Activated CD8-positive, alpha-beta memory T cell treated with anti-CD3 and anti-CD28 coated beads, Interleukin-2, amount 10 ng/mL, durations not matched to agents 7 days and 5 days (primary cell): ENCODE measurements at places on chromosomes 2 and 18.

DNA sequence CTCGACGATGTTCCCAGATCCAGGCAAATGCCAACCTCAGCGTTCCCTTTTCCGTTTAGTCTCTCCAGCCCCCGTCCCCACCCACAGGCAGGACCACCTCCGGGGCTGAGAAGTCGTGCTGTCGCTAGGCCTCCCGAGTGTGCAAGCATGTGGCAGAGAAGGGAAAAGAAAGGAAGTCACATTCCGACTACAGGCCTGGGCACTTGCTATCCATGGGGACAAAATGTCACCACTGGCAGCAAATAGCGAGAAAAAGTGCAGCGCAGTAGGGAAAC, 420 bp downstream of the PIGN start:
- H3K4me3 ChIP-seq, result peak overlapping the region; percentile 99
- H3K36me3 ChIP-seq, result peaks cover 18% of the 10 kb centered on the region

DNA sequence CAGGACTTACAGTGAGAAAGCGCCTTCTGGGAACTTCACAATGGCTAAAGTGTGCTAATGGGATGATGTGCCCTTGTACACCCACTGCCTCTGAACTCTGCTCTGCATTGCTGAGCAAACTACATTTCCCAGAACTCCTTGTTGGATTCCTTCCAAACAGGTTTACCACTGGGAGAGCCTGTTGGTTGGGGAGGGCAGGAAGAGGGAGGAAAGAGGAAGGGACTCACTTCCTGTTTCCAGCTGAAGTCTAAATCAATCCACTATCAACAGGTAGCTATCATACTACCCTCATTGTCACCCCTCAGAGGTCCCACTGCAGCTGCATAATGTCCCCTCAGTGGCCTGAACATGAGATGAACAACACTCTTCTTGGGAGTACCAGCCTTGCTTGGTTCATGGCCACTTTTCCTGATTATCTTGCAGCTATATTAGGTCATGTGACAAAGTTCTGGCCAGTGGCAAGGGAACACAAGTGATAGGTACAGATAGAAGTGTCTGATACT, 109.7 kb downstream of the MSH2 start:
- peaks cover 18% of the 10 kb centered on the region for H3K4me1 ChIP-seq
- peaks cover 2% of the 10 kb centered on the region for H3K36me3 ChIP-seq
- H3K4me3 ChIP-seq, result no peak overlapping the region
- no peak overlapping the region for H3K27ac ChIP-seq
- DNase-seq, result no peak

DNA sequence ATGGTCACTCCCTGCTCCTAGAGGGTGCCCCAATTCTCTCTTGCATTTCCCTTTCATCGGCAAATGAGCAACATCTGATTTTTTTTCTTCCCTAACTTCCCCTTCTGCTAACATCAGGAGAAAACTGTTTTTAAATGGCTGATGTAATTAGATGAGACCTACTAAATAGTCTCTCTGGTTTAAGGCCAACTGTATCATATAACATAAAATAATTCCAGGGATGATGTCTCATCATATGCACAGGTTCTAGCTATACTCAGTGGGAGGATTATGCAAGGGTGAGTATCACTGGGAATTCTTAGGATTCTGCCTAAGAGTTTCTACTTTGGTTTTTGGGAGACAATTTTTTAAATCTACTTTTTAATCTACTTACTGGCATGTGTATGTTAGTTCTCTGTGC, 193.4 kb downstream of the PARD3B start:
- no peaks in the 10 kb centered on the region for H3K4me1 ChIP-seq
- H3K4me3 ChIP-seq, result no peak overlapping the region
- H3K27ac ChIP-seq, result no peak overlapping the region
- DNase-seq, result no peak
- no peaks in the 10 kb centered on the region for H3K27me3 ChIP-seq
- H3K36me3 ChIP-seq, result no peaks in the 10 kb centered on the region

DNA sequence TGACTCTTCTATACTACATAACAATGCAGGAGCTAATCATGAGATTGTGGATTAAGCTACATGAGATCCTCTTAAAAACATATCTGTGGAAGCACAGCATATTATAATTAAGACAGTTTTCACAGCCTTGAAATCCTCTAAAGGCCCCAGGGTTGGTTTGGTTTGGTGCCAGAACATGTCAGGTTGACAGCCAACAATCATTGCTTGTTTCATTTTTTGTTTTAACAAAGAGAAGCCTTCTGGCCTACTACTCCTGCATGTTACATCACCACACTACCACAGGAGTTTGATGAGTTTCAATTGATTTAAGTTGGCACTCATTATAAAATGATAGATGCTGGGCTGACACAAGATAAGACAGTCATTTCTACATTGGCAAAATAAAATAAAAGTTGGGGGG, 255.9 kb upstream of the ERBB4 start:
- peaks cover 3% of the 10 kb centered on the region for H3K27me3 ChIP-seq
- no peaks in the 10 kb centered on the region for H3K4me1 ChIP-seq
- no peaks in the 10 kb centered on the region for H3K36me3 ChIP-seq
- no peak for DNase-seq

GRCh38 chr2:21037671-21038108, 6.2 kb downstream of the APOB start:
- no peak overlapping the region for H3K4me3 ChIP-seq
- no peaks in the 10 kb centered on the region for H3K4me1 ChIP-seq
- no peak overlapping the region for H3K27ac ChIP-seq
- H3K36me3 ChIP-seq, result no peaks in the 10 kb centered on the region

GRCh38 chr2:200435379-200435778, 74.5 kb downstream of the KCTD18 start:
- H3K4me1 ChIP-seq, result peaks cover 2% of the 10 kb centered on the region
- no peaks in the 10 kb centered on the region for H3K27me3 ChIP-seq
- H3K27ac ChIP-seq, result no peak overlapping the region
- peaks cover 50% of the 10 kb centered on the region for H3K36me3 ChIP-seq
- DNase-seq, result no peak

DNA sequence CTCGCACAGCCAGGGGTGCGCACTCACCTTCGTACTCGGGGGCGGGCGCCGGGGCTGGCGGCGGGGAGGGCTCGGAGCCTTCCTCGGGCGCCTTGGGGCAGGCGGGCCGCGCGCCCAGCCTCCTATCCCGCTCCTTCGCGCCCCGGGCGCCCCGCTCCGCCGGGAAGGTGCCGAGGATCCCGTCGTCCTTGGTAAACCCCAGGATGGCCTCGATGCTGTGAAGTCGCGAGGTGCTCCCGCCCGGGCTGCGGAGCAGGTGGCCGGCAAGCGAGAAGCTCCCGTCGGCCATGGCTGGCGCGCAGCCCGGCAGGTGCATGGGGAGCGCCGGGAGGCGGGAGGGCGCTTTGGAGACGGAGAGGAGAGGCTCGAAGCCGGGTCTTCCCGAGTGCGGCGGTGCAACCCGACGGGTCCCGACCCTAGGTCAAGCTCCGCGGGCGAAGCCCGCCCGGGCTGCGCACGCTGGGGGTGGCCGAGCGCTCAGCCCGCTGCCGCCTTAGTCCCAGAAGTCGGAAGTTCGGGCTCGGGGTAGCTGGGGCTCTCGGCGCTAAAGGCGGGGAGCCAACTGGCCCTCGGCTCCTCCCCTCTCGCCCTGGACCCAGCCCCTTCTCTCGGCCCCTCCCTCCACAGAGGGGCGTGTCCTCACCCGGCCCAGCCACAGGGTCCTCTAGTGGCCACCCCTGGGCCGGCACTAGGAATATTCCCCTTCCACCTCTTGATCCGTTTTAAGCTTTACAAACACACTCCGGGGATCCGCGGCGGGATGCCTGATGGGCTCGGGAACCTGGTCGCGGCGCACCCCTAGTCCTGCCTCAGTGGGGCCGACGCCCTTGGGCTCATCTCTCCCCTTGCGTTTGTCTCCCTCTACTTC, at the start of gene RAX:
Gene RAX, minus strand, starts transcription at position 564 of the 868 bp plus-strand sequence. Its CDS starts 248 bp downstream, at position 316.
- H3K4me1 ChIP-seq, result peaks cover 10% of the 10 kb centered on the region
- H3K4me3 ChIP-seq, result no peak within 1 kb of the TSS
- H3K27ac ChIP-seq, result no peak within 1 kb of the TSS
- peaks cover 80% of the 10 kb centered on the region for H3K27me3 ChIP-seq
- no peak for DNase-seq

DNA sequence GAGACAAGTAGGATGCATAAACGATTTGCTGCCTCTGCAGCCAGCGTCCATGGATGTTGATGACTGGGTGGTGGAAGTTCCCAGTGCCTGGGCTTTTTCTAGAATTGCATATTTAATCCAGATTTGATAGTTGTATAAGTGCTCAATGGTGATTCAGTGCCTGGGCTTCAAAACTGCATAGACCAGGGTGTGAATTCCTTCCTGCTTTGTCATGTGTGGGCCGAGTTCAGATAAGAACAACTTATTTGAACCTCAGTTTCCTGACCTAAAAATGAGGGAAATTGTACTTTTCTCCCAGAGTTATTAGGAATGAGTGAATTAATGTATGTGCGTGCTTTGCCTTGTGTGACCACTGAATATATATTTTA, 154.6 kb downstream of the WDSUB1 start:
- no peaks in the 10 kb centered on the region for H3K36me3 ChIP-seq
- H3K4me3 ChIP-seq, result no peak overlapping the region
- H3K4me1 ChIP-seq, result peaks cover 2% of the 10 kb centered on the region
- no peak for DNase-seq
- no peaks in the 10 kb centered on the region for H3K27me3 ChIP-seq

DNA sequence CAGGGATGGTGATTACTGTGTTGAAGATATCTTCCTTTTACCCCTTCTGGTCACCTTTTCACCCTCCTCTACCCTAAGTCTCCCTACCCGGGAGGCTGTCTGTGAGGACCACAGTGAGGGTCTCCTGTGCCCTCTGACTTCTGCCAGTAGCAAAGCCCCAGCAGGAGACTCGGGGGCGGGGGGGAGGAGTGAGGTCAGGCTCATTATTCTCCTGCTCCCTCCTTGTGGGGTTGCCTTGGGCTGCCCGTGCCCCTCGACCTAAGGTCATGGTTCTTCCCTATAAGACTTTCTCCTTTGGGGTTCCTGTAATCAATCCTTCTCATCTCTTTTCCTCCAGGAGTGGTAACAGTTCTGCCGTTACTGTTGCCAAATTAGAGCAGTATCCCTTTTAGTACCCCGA, 65.5 kb downstream of the GREB1L start:
- H3K4me1 ChIP-seq, result no peaks in the 10 kb centered on the region
- peaks cover 3% of the 10 kb centered on the region for H3K27me3 ChIP-seq
- no peak overlapping the region for H3K27ac ChIP-seq
- no peak overlapping the region for H3K4me3 ChIP-seq
- no peak for DNase-seq

DNA sequence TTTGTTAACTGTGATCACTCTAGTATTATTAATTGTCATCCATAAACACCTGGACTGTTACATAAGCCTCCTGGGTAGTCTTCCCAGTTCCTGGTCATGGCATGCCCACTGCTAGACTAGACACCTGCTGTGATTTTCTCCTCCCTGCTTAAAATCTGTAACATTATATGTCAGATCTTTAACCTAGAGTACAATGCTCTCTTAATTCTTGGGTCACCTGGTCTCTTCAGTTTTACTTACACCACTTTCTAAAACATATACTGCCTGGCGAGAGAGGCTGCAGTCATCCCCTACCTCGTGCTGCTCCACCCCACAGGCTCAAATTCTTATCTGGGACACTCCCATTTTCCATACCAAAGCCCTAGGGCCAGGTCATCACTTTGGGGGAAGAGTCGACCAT, 161.3 kb downstream of the CDH2 start:
- no peaks in the 10 kb centered on the region for H3K27me3 ChIP-seq
- H3K4me1 ChIP-seq, result no peaks in the 10 kb centered on the region
- DNase-seq, result no peak
- H3K4me3 ChIP-seq, result no peak overlapping the region

DNA sequence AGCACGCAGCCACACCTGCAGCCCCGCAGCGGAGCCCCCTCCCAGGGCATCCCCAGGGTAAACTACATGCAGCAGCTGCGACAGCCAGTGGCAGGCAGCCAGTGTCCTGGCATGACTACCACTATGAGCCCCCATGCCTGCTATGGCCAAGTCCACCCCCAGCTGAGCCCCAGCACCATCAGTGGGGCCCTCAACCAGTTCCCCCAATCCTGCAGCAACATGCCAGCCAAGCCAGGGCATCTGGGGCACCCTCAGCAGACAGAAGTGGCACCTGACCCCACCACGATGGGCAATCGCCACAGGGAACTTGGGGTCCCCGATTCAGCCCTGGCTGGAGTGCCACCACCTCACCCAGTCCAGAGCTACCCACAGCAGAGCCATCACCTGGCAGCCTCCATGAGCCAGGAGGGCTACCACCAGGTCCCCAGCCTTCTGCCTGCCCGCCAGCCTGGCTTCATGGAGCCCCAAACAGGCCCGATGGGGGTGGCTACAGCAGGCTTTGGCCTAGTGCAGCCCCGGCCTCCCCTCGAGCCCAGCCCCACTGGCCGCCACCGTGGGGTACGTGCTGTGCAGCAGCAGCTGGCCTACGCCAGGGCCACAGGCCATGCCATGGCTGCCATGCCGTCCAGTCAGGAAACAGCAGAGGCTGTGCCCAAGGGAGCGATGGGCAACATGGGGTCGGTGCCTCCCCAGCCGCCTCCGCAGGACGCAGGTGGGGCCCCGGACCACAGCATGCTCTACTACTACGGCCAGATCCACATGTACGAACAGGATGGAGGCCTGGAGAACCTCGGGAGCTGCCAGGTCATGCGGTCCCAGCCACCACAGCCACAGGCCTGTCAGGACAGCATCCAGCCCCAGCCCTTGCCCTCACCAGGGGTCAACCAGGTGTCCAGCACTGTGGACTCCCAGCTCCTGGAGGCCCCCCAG, 254.1 kb downstream of the GLI2 start:
- H3K27ac ChIP-seq, result no peak overlapping the region
- H3K36me3 ChIP-seq, result no peaks in the 10 kb centered on the region
- H3K4me1 ChIP-seq, result no peaks in the 10 kb centered on the region
- H3K27me3 ChIP-seq, result no peaks in the 10 kb centered on the region
- no peak overlapping the region for H3K4me3 ChIP-seq
- peak; percentile 28 for DNase-seq

- H3K27me3 ChIP-seq, result peaks cover 16% of the 10 kb centered on the region
- no peak overlapping the region for H3K27ac ChIP-seq
- no peaks in the 10 kb centered on the region for H3K4me1 ChIP-seq
- no peak overlapping the region for H3K4me3 ChIP-seq
Measured at GRCh38 chr18:63905361-63905760, 2.4 kb upstream of the SERPINB10 start.

- DNase-seq, result no peak
- H3K4me1 ChIP-seq, result no peaks in the 10 kb centered on the region
- no peaks in the 10 kb centered on the region for H3K36me3 ChIP-seq
Measured at GRCh38 chr2:195395362-195395761, 261.7 kb upstream of the SLC39A10 start.

DNA sequence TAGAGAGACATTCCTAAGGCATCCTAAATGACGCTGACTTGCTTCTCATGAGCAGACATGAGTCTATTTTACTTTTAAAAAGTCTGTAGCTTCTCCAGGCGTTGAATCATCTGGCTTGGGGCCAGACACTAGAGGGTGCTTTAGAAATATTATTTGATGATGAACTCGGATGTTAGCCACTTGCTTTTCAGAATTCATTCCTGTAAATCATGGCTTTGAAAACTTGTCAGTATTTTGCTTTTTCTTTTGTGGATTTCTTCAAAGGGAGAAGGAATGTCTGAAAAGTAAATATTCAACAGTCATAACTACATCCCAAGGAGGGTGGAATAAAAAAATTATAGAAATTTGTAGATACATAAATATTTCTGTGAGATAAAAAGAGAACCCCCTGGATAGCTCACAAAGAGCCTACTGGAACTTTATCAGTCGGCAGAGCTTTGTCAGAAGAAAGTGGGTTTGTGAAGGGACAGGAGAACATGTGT, 370.8 kb downstream of the OSR1 start:
- no peak for DNase-seq
- no peak overlapping the region for H3K4me3 ChIP-seq
- no peaks in the 10 kb centered on the region for H3K27me3 ChIP-seq
- no peaks in the 10 kb centered on the region for H3K4me1 ChIP-seq
- no peak overlapping the region for H3K27ac ChIP-seq

GRCh38 chr2:3112131-3112530, 265.5 kb downstream of the EIPR1 start:
- no peak for DNase-seq
- H3K4me1 ChIP-seq, result no peaks in the 10 kb centered on the region
- no peaks in the 10 kb centered on the region for H3K36me3 ChIP-seq
- H3K4me3 ChIP-seq, result no peak overlapping the region
- no peaks in the 10 kb centered on the region for H3K27me3 ChIP-seq
- no peak overlapping the region for H3K27ac ChIP-seq
